ENCODE measurements at places on chromosomes 2 and 18.

- DNase-seq: no peak
Observed at GRCh38 chr18:28015671-28016070, 161.3 kb downstream of the CDH2 start.

DNA sequence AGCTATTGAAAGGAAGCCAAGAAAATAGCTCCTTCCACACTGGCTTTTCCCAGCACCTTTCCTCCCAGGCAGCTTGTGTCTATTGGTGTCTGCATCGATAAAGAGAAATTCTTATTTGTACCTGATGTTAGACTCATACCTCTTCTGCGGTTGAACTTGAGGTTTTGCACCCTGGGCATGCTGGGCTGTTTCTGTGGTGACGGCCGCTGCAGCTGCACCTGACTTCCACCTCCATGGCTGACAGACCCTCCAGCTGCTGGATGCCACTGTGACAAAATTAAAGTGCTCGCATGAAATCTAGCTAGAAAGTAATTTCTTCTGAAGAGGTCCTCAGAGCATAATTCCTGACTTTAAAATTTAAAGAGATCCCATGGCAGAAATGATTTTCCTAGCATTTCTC lies 6.6 kb downstream of the FECH start:
- no peak for DNase-seq

DNA sequence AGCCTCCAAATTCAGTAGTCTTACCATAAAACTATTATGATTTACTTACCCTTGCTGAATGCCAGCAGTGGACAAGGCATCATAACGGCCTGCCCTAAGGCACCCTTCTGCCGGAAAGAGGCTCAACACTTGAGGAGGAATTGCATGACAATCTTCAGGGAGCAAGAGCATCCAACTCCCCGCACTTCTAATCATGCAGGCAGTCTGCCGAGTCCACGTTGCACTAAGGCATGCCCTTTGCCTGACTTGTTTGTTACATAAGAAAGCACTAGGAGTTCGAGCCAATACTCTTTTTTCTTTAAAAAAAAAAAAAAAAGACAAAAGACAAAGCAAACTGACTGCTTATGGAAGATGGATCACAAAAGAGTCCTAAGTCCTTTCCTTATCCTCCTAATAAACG lies 17.9 kb upstream of the SPTBN1 start:
- no peak for DNase-seq

DNA sequence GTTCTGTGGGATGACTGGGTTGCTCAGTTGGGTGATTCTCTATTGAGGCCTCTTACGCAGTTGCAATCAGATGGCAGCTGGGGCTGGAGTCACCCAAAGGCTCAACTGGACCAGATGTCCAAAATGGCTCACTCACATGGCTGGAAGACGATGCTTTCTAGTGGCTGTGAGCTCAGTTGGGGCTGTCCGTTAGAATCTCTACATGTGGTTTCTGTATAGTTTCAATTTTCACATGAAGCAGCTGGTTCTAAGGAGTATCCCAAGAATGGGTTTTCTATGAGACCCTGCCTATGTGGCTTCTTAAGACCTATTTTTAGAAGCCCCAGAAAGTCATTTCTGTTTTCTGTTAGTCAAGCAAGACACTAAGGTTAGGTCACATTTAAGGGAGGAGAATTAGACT lies 4.4 kb downstream of the XRCC5 start:
- no peak for DNase-seq

GRCh38 chr18:3794537-3795348 lies 344.8 kb downstream of the TGIF1 start:
- DNase-seq: no peak

DNA sequence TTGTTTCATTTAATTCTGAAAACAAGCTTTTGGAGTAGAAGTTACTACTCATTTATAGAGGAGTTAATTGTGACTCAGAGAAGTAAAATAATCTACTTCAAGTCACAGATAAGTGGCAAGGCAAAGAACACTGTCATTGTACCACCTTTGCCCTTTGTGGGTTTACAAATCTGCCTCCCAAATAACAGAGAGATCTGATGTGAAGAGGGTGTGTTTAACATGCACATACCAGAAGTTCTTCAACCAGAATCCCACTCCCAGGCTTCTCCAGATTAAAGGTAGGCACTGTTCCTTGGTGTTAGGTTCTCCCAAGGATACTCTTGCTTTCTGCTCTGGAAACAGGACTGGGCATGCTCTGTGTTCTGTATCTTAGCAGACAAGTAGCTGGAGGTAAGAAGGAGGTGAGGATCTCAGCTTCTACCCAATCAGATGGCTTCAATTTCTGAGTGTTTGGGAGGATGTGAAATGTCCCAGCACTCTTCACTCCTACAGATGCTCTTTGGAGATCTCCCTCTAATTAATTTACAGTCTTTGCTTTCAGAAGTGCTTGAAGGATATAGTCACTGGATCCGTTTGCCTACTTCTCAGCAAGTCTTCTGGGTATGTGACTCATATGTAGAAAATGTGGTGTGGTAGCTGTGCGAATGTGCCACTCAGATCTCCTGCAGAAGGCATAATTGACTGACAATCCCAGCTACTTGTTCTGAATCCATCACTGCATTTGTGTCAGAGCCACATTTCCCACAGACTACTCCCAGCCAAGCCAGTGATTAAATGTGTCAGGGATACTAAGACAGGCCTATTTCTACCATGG lies 111.1 kb downstream of the KLHL14 start:
- no peak for DNase-seq

- no peak for DNase-seq
Observed at GRCh38 chr18:77077401-77077800, 55.2 kb downstream of the MBP start.

Data from central memory CD4-positive, alpha-beta T cell (primary cell).